Cerebellar nuclear complex (tissue), 1 donor: ENCODE measurements at places on chromosomes 1 and 21.
A peak's percentile ranks its signal among the peaks of the same experiment; 100 is the strongest.

DNA sequence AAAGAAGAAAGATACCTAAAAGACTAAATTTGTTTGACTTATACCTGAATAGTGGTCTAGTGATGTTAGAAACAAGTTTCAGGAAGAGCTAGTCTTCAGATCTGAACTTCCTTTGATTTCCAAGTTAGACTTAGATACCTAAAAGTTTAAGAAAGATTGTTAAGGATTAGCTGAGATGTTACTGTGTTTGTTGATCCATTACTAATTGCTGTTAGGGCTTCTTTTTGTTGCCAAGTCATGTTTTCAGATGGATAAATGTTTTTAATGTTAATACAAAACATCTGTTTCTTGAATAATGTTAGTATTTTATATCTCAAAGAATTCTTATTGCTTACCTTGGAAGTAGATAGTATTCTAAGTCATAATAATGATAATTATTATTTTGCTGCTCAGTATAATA, 11.6 kb downstream of the GNAI3 start:
- no peak for DNase-seq

GRCh38 chr1:86756062-86756406, 51.7 kb downstream of the SH3GLB1 start:
- DNase-seq, result no peak

- no peak for DNase-seq
Observed at GRCh38 chr1:9097947-9098705, 28.7 kb upstream of the SLC2A5 start.

DNA sequence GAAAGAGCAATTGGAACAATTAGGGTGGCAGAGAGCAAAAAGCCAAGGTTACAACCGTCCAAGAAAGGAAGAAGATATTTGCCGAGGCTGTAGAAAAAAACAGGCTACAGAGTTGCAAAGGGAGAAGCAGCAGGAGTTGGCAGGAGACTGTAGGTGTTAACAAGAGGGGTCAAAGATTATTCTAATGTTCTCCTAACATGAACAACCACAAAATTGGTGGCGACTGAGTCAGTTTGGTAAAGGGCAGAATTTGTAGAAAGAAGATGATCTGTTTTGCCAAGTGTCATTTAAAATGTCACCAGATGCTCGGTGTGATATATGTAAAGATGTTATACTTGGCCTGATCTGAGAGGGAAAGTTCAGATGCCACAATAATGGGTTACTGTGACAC, 401 bp upstream of the PRUNE1 start:
- no peak for DNase-seq

GRCh38 chr21:17044696-17045095, 468.1 kb upstream of the CXADR start:
- no peak for DNase-seq

- DNase-seq, result no peak
Observed at GRCh38 chr1:39927538-39927937, 25.8 kb upstream of the MYCL start.

- DNase-seq, result no peak
Observed at GRCh38 chr1:221308534-221309511, 429.6 kb downstream of the HLX start.

DNA sequence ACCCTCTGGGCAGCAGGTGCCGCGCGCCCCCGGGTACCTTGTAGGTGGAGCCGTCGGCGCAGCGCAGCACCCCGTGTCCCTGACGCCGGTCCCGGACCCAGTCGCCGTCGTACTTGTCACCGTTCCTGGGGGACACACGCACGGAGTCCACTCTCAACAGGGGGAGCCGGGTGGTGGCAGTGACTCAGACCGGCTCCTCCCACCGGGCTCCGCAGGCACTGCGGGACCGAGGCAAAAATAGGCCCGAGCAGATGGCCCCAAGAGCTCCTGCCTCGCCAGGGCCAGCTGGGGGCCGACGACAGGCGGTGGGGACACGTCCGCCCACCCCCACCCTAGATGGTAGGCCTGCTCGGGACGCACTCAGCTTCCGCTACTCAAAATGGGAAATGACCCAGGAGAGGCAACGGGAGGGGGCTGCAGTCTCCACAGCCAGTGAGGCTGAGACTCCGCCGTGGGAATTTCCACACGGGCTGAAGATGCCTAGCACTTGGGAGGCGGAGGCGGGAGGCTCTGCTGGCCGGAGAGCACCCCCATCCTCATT, 6.3 kb downstream of the MORN1 start:
- DNase-seq, result peak; percentile 46

- DNase-seq, result no peak
Observed at GRCh38 chr1:32858791-32859190, 11.9 kb downstream of the FNDC5 start.

GRCh38 chr1:227466039-227466645, 97.2 kb upstream of the ZNF678 start:
- no peak for DNase-seq

DNA sequence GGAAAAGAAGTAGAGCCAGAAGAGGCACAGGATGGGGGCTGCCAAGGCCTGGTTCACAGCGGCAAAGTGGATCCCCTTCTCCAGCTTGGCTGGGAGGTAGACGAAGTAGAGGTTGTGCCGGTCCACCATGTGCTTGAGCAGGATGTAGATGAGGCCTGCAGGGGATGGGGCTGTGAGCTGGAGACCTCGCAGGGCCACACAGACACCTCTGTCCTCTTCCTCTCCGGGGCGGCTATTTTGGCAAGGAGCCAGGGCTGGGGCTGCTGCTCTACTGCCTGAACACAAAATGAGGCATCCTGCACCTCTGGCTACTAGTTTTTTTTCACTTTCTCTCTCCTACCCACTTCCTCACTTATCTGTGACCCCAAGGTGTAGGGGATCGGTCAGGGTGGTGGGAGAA, 32.3 kb downstream of the TMEM63A start:
- DNase-seq, result no peak

GRCh38 chr21:25462517-25462971, 144.7 kb downstream of the MRPL39 start:
- DNase-seq, result no peak

DNA sequence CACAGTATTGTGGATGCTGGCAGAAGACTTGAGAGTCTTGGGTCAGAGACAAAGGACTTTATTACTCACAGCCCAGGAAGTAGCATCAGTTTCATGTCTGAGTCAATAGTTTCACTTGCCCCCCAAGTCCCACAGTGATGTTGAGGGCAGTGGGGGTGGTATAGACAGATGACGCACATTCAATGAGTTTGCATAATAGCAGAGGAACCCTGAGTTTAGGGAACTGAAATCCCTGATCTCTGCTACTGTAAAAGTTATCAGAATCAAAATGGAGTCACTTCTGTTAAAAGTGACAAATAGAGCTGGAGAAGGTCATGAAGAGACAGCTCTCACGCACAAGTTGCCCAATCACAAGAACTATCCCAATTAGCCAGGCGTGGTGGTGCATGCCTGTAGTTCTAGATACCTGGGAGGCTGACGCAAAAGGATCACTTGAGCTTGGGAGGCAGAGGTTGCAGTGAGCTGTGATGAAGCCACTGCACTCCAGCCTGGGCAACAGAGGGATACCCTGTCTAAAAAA, 11.5 kb upstream of the HCRTR1 start:
- no peak for DNase-seq

- no peak for DNase-seq
Observed at GRCh38 chr1:50257029-50257428, 148.3 kb downstream of the ELAVL4 start.

- DNase-seq, result no peak
Observed at GRCh38 chr1:72442262-72442661, 159.9 kb upstream of the NEGR1 start.

DNA sequence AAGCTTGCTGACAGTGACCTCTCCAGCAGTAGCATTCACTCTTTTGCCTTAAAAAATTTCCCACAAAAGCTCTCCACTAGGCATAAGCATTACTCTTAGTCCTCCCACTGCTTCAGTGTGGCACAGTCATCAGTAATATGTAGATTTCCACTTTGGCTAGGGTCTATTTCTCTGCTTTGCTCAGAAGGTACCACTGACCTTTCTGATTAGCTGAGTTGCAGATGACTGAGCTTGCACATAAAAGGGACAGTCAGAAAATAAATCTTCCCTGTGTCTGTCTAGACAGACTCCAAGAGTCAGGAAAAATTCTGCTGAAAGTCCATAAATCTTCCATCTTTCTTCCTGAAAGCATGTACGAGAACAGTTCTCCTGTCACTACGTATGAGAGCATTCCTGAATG, 56.6 kb upstream of the APP start:
- DNase-seq, result no peak

DNA sequence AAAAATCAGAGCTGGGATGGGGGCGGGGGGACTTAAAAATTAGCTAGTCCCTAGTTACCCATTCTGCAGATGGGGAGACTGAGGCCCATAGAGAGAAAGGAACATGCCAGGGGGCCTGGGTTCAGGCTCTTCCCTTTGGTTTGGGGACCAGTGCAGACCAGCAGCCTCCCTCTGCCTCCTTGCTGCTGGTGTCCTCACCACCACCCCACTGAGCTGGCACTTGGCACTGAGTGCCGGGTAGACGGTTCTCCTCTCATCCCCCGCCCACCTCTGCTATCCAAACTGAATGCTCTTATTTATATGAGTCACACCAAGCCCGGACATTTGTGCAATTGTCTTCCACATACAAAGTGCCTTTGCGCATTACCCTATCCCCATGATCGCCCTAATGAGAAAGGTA, 39.2 kb downstream of the CAMK2N1 start:
- DNase-seq, result no peak

DNA sequence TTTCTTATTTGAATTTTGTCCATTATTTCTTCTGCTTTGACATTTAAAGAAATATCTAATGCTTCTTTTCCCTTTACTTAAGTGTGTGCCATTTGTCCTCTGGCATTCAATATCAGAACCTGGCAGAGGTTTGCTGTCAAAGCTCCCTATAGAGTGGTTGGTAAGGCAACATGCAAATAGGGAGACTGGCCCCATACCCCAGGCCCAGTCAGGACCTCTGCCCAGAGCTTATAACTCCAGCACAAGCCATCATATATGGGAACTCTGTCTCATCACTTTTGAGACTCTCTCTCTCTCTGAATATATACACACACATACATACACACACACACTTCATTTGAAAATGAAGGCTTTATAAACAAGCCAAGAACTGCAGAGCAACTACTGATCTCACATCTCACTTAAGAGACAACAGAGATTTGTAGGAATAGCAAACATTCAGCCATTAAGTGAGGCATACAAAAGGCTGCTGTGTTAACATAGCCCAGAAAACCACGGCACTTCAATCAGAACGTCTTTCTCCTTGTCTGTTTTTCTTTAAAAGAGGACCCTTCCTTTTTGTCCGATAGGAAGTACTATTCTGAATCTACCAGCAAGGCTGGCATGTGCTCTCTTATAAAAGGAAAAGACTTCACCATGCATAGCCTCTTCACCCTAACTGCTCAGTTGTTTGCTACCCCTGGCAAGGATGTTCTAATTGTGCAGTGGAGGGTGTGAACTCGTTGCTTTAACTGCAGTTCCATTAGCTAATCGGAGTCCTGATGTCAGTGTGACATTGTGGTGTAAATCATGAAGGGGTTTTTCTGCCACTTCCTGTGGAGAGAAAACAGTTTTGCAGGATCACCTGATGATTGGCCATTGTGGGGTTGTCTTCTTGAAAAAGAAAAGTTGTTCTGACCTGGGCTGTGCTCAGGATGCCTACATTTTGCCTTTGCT, 101.7 kb downstream of the NR5A2 start:
- no peak for DNase-seq

GRCh38 chr21:37842163-37842919, 73.9 kb downstream of the KCNJ6 start:
- DNase-seq, result no peak

- DNase-seq, result no peak
Observed at GRCh38 chr21:44305691-44306090, 5.8 kb downstream of the PFKL start.

DNA sequence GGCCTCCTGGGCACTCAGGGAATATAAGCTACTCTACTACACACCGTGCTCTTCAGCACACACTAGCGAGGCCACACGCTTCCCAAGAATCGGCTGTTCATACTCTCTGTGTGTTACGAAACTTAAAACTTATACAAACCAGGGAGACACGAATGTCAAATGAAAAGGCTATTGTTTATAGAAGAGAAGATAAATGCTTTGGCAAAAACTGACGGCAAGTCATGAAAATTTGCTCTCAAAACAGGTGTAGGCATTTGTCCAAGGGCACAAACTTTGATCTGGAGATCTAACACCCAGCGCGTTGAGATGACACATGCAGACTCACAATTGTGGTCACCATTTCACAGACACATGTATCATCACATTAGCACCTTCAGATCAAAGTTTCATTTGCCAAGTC, 46.1 kb downstream of the USP48 start:
- no peak for DNase-seq

DNA sequence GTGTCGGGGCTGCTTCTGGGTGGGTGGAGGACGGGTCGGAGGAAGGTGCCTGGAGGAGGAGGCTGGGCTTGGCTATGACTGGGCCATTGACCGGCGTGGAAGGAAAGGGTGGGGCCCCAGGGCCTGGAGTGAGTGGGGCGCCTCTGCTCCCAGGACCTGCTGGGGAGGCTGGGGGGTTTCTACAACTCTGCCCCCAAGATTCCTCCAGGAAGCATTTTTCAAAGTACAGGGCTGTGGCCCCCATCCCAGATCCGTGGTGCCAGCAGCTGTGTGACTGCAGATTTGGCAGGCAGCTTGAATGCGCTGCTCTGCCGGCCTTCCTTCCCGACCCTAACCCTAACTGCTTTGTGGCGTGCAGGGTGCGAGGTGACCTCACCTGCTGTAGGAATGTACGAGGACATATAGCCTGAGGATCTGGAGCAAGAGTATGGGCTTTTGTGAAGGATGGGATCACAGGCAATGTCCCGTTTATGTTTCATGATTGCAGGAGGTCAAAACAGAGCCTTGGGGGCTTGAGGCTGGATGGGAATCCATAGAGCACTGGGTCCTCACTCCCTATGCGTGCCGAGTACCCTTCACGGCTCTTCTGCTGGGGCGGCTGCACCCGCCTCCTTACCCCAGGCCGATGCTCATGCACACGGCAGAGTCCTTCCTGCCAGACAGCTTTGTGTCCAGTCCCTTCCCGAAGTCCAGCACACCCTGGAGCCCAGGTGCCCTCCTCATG, 24.7 kb downstream of the TRPM2 start:
- no peak for DNase-seq
